Effector memory CD4-positive, alpha-beta T cell (primary cell): ENCODE measurements at places on chromosomes 7 and 10.

GRCh38 chr10:89147256-89147655 lies 59.9 kb downstream of the CH25H start:
- no peak for DNase-seq

DNA sequence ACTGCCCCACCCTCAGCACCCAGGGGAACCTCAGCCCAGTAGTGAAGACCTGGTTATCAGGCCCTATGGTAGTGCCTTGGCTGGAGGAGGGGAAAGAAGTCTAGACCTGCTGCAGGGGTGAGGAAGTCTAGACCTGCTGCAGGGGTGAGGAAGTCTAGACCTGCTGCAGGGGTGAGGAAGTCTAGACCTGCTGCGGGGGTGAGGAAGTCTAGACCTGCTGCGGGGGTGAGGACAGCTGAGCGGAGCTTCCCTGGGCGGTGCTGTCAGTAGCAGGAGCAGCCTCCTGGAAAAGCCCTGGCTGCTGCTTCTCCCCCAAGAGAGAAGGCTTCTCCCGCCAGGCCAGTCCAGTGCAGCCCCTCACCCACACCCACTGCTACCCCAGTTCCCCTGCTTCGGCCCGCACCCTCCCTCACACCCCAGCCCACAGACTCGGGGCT lies 6.3 kb downstream of the NOS3 start:
- no peak for DNase-seq

DNA sequence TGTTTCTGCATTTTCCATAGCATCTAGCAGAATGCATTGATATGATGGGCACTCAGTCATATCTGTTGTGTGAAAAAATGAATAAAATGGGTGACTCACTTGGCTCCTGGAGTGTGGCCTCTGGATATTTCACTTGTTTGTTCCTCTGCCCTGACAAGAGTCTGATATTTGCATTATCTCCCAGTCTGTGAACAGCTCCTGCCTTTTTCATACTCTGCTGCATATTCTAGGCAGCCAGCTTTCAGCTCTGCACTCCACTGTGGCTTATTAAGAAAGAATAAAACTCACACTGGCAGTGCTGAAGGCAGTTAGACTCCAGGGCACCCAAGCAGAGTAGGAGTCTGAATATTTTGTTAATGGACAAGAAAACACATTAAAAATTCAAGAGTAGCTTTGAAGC lies 623.9 kb downstream of the SORCS1 start:
- no peak for DNase-seq

- no peak for DNase-seq
Observed at GRCh38 chr10:21110358-21110757, 213.2 kb upstream of the NEBL start.

DNA sequence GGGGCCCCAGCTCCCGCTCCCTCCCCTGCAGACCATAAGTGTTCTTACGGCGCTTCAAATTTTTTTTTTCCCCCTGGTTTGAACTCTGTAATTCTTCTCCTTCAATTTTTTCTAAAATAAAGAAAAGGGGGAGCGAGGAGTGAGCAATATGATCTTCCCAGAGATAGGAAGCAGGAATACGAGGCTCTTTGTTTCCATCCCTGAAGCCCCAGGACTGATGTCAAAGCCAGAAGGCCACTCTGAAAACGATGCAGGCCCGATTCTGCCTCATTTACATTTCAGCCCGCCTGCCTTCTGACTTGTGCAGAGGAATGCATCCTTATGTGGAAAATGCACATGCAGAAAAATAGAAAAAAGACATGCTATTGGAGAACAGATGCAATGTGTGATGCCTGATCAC lies 401.5 kb upstream of the MKI67 start:
- no peak for DNase-seq
